Activated CD4-positive, alpha-beta T cell treated with anti-CD3 and anti-CD28 coated beads, Interleukin-10, Interleukin-2, amounts not matched to agents 100 ng/mL and 50 ng/mL, durations not matched to agents 16 hours and 8 hours (primary cell): ENCODE measurements at places on chromosomes 16 and 17.
A peak's percentile ranks its signal among the peaks of the same experiment; 100 is the strongest.

DNA sequence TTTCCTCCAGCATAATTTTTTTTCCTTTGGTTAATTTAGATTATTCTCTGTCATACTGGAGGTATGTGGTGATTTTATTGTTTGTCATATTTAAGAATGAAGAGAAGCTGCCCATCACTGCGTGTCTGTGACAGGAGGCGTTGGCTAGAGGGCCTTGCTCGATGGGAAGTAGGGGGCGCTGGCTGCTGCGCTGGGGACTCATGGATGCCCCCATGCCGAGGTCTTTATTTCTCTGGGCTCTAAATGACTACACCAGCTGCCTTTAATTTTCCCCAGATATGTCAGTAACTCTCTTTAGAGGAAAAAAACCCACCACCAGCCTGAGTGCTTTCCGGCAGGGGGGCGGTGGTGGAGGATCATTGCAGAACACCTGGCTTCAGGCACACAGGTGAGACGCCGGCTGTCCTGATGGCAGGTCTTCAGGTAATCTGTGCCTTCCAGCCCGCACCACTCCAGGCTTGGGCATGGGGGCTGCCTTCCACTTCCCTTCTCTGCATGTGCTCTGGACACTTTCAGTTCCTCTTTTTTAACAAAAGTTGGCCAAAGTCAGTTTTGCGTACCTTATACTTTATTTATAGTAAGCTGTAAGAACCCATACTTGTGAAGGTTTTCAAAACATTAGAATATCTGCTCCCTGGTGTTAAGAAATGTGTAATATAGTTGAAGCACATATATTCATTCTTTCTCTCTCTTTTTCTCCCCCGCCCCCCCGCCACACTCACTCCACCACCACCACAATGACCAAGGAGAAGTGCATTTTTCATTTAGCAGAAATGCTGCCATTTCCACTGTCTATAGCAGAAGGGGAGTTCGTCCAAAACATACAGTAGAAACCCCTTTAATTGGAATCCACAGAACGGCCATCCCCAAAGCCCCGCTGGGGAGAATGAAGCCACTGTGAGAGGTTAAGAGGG is 192.7 kb downstream of the RPTOR start:
- no peak for DNase-seq

GRCh38 chr17:82956726-82957468 is 117.1 kb upstream of the ZNF750 start:
- no peak for DNase-seq

- no peak for DNase-seq
Observed at GRCh38 chr16:7381671-7382070, 49.0 kb downstream of the RBFOX1 start.

DNA sequence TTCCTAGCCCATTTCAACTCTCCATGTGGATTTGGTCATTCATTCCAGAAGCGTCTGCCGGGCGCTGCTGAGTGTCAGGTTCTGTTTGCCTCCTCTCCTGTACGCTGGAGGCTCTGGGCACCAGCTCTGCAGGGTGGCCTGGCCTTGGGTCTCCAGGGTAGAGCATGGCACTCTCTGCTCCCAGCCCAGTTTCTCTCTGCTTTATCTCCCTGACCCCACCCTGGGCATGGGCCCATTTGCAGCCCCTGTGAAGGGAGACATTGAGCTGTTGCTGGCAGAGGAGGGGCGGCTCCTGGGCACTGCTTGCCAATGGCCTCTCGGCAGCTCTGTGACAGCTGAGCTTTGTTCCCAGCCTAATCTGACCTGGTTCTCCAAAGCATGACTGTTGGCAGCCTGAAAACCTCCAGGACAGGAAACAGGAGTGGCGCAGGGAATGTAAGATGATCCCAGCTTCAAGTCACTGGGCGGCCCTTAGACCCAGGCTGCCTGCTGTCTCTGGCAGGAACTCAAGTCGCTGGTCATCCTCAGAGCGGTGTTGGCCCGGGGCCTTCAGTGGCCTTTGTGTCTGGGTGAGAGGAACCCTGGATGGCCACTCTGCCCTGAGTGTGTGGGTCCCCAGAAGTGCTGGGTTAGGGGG is 146.8 kb downstream of the SEC14L1 start:
- no peak for DNase-seq

DNA sequence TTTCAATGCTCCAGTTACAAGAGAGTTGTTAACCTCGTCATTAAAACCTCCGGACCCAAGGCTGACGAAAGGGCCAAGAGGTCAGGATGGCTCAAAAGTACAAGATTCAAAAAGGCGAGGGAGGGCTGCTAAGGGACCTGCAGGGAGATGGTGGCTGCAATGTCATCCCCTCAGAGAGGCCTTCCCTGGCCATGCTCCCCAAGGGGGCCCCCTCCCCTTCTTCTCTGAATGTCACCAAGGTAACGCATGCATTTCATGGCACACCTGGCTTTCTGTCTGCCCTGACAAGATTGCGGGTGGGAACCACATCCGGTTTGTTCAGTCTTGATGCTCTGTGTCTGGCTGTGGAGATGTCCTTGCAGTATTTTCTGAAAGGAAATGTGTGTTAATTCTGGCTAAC is 89.9 kb downstream of the C16orf78 start:
- peak; percentile 80 for DNase-seq

DNA sequence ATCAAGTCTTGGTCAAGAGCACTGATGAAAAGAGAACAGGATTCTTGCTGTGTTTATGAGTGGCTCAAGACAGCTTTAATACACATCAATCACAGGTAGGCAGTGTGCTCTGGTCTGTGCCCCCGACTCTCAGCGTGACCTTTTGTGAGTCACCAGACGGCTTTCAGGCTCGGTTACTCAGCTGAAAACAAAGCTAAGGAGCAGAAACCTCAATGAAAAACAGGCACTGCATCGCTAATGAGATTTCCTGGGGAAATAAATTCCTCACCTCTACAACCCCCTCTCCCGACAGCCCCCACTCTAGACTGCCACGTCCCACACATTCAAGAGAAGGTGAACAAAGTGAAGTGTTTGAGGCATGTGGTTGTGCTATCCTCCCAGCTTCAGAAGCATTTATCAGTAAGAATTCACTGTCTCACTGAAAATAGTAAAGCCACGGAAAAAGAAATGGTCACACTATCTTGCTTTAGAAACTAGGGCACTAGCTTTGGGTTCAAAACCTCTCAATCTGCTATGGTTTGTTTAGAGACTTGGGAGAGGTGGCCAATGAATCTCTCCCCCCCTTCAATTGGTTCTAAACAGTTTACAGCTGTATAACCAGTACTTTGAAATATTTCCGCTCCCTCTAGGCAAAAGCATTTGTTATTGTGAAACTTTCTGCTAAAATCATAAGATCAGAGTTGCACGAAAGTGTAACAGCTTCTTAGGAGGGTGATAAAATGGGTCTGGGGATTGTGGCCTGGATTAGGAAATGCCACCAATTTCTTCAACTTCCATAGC is 199.5 kb upstream of the PMFBP1 start:
- DNase-seq: no peak

DNA sequence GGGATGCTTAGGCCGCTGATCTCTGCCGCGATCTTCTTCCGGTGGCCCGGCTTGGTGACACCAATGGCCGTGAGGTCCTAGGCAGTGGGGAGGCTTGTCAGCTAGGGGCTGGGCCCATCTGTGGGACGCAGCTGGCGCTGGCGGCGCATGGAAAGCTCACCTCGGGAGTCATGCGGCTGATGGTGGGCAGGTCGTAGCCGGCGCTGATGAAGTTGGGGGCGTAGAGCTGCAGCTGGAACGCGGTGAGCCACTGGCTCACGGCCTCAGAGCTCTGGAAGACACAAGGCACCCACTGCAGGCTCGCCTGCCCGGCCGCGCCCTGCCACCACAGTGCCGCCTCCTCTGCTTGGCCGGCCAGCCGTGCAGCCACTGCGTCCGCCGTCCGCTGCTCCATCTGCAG is 12.7 kb downstream of the CASKIN1 start:
- DNase-seq: no peak

- DNase-seq: peak; percentile 75
Observed at GRCh38 chr17:38667099-38667786, 7.5 kb downstream of the EPOP start.

GRCh38 chr16:89431158-89431584 is 59.2 kb downstream of the ANKRD11 start:
- no peak for DNase-seq
